ENCODE measurements at places on chromosomes 16 and 17. TPM values are rescaled to one million over a fixed set of nuclear protein-coding genes. Genes with fewer than 3 reads are reported as not detected.

DNA sequence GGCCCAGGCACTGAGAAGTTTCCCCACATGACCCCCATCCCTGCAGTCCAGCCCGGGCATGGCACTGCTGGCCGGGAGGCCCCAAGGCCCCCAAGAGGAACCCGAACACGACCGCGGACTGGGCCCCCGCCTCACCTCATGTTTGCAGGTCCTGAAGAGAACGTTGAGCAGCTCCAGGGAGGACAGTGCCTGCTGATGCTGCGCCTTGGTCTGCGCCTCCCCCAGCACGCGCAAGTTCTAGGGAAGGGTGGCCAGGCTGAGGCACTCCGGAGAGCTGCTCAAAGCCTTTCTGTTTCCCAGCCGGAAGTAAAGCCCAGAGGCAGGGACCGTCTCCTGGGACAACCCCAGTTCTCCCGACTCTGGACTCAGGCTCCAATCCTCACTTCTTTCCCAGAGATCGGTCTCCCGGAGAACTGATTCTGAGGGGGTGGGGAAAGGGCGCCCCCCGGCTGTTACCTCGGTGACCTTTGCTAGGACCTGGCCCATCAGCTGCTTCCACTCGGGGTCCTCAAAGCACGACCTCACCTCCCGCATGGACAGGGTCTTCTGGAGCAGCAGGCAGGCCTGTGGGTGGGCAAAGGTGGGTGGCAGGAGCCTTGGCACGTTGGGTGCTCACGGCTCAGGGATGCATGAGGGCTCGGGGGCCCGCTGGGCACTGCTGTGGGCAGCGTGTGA, 13.7 kb downstream of the MYBBP1A start:
- peak; percentile 91 for DNase-seq

DNA sequence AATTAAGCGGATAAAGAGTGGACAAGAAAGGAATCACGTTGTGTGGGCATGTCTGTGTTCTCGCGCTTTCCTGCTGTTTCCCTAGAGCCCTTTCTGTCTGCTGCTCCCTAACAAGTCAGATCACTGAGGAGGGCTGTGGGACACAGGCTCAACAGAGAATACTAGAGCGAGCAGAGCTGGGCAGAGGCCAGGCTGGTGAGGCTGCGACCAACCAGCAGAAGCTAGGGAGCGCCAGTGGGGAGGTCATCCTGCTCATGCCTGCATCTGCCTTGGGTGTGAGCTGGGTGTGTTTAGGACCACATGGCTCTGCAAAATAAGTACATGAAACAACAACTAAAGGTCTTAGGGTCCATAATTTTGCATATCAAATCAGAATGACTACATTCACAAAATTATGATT, 11.5 kb upstream of the FOXJ1 start:
- no peak for DNase-seq

- no peak for DNase-seq
These were observed 57.1 kb downstream of the BRIP1 start for GRCh38 chr17:61806081-61806828.

PRSS33 gene
- total RNA-seq, result not detected

DNA sequence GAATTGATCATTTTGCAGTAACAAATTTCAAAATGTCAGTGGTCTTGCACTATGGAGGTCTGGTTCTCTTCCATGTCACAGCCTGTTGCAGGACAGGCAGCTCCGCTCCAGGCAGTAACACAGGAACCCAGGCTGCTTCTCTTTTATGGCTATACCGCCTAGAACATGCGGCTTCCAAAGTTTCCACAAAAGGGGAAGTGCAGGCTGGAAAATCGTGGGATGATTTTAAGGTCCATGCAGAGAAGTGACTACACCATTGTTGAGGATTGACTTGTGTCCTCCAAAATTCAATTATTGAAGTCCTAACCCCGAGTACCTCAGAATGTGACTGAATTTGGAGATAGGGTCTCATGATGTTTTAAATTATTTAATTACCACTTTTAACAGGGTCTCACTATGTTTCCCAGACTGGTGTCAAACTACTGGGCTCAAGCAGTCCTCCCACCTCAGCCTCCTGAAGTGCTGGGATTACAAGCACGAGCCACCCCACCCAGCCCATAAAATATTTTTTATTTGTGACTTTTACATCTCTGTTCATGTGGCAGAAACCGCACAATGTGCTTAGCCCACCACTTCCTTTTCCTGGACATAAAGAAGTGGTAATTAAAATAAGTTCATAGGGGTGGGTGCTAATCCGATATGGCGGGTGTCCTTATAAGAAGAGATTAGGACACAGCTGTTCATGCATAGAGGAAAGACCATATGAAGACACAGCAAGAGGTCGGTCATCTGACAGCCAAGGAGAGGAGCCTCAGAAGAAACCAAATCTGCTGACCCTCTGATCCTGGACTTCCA, 279.2 kb upstream of the RPL38 start:
- no peak for DNase-seq

RNF222 gene
- total RNA-seq, result not detected

GINS2 gene
- 3.8 TPM for total RNA-seq

- no peak for DNase-seq
These were observed 60.2 kb downstream of the HAPSTR1 start for GRCh38 chr16:9151597-9151996.

GRCh38 chr16:89097392-89097772, 3.7 kb downstream of the ACSF3 start:
- no peak for DNase-seq

DNA sequence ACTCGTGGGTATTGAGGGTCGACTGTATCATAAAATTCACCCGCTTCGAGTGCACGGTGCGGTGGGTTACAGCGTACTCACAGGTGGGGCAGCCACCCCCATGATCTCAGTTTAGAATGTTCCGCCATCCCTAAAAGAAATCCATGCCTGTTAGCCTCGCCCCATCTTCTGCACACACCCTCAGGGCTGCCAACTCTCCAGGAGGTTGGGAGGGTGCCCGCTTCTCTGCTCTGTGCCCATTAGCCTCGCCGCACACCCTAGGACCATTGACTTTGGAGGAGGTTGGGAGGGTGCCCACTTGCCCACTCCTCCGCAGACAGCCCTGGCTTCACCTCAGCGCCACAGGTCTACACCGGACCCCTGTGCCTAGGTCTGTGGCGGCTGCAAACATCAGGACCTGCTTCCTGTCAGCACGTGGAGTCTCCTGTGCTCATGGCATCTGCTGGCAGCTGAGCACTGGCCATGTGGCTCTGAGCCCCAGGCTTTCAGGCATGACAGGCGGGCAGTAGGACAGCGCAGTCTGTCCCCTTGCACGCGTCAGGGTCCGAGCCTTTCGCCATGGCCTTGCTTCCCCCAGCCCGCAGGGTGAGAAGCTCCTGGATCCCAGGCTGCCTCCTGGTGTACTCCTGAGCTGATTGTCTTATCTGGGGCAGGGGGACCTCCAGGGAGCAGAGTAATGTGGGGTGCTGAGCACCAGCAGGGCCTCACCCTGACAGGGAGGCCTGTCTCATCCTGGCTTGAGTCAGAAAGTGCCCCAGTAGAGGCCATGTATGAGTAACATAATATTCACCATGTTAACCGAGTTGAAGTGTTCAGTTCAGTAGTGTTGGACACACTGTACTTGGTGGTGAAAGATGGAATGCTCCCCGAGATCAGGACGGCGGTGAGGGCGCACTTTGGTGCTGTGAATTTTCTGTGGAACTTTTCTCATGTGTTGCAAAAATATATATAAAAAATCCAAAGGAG, 21.9 kb downstream of the NME3 start:
- no peak for DNase-seq

GRCh38 chr16:21100447-21100846, 50.2 kb downstream of the DNAH3 start:
- DNase-seq, result no peak

GRCh38 chr16:31413943-31414342, 14.2 kb downstream of the COX6A2 start:
- no peak for DNase-seq

DNA sequence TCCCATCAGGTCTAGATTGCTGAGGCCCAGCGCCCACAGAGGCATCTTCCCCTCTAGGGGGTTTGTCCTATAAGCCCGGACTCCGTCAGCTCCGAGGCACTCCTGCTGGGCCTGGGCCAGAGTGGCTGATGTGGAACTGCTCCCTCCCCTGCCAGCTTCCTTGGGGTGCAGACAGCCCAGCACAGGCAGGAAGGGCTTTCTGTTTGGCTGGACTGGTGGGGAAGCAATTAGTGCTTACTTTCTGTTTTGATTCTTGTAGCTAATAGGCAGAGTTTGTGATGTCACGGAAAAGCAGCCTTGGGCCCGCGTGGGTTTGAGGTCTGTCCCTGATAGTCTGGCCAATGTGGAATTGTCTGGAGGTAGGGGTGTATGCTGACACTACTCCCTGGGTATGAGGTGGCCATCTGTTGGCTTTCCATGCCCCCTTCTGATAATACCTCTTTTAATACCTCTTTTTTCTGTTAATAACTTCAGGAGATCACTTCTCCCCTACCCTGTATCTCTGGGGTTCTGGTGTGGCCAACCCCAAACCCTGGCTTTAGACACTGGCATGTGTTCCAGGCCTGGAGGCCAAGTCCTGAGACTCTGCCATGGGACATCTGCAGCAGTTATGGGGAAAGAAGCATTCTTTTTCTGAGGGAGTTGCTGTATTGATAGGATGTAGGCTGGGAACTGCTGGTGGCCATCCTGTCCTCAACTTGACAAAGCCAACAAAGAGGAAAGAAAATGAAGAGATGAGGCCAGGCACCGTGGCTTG, 190.9 kb downstream of the RAB11FIP4 start:
- DNase-seq, result no peak

EVI2B gene
- 0.21 TPM for total RNA-seq

DNA sequence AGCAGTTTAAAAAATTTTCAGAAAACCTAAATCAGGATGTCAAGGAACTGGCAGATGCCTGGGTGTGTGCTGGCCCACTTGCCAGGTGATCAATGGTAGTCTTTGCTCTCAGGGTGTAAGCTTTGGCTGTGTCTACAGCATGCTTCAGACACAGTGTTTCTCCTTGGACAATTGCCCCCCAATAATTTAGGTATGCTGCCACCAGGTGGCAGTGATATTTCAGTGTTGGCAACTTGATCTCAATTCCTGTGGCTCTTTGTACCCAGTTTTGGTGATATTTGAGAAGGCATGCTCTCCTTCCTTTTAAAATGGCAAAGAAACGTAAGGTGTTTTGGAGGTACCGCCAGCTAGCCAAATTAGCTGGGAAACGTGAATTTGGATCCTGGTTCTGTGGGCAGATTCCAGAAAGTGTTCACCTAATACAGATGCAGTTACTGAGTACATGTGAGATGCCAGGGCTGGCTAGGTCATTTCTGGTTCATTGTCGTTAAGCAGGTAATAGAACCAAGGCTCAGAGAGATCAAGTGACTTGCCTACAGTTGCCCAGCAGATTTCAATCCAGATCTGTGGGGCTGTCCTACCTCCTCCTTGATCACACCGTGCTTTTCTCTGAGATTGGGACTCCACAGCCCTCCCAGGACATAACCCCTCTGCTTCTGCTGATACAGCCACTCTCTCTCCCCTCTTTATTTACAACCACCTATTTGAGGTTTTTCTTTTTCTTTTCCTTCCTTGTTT, 155.6 kb upstream of the PLCG2 start:
- no peak for DNase-seq

TMEM114 gene
- not detected for total RNA-seq

CBLN1 gene
- not detected for total RNA-seq

HOXB13 gene
- not detected for total RNA-seq

C16orf89 gene
- not detected for total RNA-seq

RPL23 gene
- 916 TPM for total RNA-seq

GRCh38 chr17:74145756-74146155, 57.7 kb upstream of the RPL38 start:
- DNase-seq, result no peak

GRCh38 chr16:22670551-22671041, 143.4 kb upstream of the HS3ST2 start:
- no peak for DNase-seq

DNA sequence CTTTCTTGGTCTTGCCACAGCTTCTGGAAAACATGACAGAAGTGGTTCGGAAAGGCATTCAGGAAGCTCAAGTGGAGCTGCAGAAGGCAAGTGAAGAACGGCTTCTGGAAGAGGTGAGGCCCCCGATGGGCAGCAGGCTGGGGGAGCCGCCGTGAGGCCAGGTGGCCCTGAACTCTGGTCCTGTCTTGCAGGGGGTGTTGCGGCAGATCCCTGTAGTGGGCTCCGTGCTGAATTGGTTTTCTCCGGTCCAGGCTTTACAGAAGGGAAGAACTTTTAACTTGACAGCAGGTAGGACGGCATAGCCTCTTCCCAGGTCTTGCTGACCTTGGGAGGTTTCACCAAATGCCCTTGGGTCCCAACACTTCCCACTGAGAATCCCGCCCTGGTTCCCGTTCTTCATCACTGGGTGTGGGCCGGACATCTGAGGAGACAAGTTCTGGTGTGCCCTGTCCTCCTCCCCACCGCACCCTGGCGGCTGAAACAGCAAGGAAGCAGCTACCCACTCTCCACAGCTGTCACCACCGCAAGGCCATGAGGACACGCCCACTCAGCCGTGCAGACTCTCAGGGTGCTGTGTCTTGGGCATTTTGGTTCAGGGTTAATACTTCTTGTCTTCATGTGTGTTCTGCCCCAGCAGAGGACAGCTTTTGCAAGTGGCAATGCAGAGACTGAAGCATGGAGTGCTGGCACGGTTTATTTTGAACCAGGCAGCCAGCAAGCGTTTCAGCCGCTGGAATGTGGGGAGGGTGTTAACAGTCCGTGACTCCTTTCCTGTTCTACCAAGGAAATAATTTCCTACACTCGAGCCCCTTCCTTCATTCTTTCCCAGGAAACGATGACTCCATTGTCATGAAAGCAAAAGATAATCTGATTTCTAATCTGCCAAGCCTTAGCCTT, 21.4 kb downstream of the NTAN1 start:
- no peak for DNase-seq
